Muscle of leg (tissue), 16 donors: ENCODE measurements at places on chromosomes 7 and 10.

GRCh38 chr7:69450456-69450855, 147.8 kb upstream of the AUTS2 start:
- no peaks in the 10 kb centered on the region for H3K36me3 ChIP-seq
- peaks cover 9% of the 10 kb centered on the region for H3K4me1 ChIP-seq
- H3K27ac ChIP-seq, result no peak overlapping the region
- H3K4me3 ChIP-seq, result no peak overlapping the region
- DNase-seq, result no peak

GRCh38 chr10:69092959-69093850, 5.3 kb downstream of the SRGN start:
- no peak overlapping the region for H3K4me3 ChIP-seq
- H3K27me3 ChIP-seq, result no peaks in the 10 kb centered on the region
- no peaks in the 10 kb centered on the region for H3K4me1 ChIP-seq

DNA sequence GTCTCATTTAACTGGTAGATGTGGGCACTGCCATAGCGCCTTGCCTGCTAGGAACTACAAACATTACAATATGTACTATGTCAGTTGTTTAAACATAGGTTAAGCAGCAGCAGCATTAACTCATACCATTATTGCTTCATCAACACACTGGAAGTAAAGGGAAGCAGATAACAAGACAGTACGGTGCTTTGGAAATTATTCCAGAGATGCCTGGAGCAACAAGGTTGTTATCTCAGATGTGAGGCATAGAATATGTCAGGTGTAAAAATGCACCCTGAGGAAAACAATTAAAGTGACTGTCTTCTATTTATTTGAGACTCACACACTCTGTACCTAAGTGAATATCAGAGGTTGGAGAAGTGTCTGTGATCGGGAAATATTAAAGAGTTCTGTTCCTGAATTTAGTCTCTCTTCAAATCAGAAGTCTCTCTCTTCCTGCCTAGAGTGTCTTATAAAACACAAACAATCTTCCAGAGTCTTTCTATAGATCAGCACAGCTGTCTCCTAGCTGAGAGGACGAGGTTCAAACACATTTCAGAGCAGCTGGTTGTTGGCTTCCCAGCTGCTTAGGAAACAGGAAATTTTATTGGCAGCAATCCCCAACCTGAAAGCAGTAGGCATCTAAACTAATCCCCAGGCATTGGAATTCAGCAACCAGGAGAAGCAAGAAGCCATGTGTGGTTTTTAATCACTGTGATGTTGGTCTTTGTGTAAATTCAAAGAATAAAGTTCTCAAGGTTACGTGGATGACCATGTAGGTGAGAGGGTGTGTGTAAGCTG, 994.4 kb upstream of the LRRTM3 start:
- no peak overlapping the region for H3K4me3 ChIP-seq
- H3K36me3 ChIP-seq, result no peaks in the 10 kb centered on the region
- DNase-seq, result peak; percentile 78
- H3K4me1 ChIP-seq, result peaks cover 3% of the 10 kb centered on the region
- no peaks in the 10 kb centered on the region for H3K27me3 ChIP-seq
- H3K27ac ChIP-seq, result peak overlapping the region; percentile 42

GRCh38 chr7:17022920-17023319, 141.1 kb upstream of the AGR3 start:
- H3K27me3 ChIP-seq, result no peaks in the 10 kb centered on the region
- no peaks in the 10 kb centered on the region for H3K36me3 ChIP-seq
- no peaks in the 10 kb centered on the region for H3K4me1 ChIP-seq
- H3K4me3 ChIP-seq, result no peak overlapping the region
- H3K27ac ChIP-seq, result no peak overlapping the region

- H3K4me1 ChIP-seq, result no peaks in the 10 kb centered on the region
- DNase-seq, result no peak
- peak overlapping the region; percentile 45 for H3K27ac ChIP-seq
Measured at GRCh38 chr7:107372298-107372697, 97.6 kb upstream of the GPR22 start.
